ENCODE measurements at places on chromosomes 2 and 18. TPM values are rescaled to one million over a fixed set of nuclear protein-coding genes. Genes with fewer than 3 reads are reported as not detected.

Gene ALKAL2
- total RNA-seq, result 5.7 TPM

- no peak for DNase-seq
These were observed 694 bp downstream of the THSD7B start for GRCh38 chr2:136766073-136766404.

GRCh38 chr2:66523990-66524389 is 89.1 kb downstream of the MEIS1 start:
- DNase-seq, result no peak

Gene RGPD3
- 0.42 TPM for total RNA-seq

- DNase-seq, result no peak
These were observed 22.1 kb downstream of the IL1F10 start for GRCh38 chr2:113089916-113090315.

- no peak for DNase-seq
These were observed 52.6 kb downstream of the TWIST2 start for GRCh38 chr2:238900511-238900910.

DNA sequence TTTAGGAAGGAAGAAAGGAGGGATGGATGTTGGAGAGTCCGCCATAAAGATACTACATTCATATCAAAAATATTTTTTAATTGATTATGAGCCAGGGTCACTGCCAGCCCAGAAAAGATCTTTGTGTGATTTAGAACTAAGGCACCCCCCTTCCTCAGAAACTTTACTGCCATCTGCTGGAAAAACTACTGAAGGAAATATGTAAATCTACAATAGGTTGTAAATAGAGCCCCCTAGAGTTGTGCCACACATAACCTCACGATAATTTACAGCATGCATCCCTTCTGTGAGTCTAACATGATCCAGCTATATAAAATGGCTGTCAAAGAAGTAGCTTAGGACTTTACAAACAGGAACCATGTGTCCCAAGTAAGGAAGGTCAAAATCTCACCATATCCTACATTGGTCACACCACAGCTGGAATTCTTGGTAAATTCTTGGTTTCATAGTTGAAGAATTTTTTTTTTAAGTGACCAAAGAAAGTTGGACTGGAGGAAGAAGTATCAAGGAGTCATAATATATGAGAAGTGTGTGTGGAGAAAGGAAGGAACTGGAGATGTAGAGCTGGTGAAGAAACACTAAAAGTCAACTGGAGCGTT is 152.5 kb downstream of the CYP26B1 start:
- no peak for DNase-seq

- no peak for DNase-seq
These were observed 77.8 kb upstream of the ARHGAP15 start for GRCh38 chr2:143051465-143051864.

Gene CD226
- total RNA-seq, result 1.4 TPM

DNA sequence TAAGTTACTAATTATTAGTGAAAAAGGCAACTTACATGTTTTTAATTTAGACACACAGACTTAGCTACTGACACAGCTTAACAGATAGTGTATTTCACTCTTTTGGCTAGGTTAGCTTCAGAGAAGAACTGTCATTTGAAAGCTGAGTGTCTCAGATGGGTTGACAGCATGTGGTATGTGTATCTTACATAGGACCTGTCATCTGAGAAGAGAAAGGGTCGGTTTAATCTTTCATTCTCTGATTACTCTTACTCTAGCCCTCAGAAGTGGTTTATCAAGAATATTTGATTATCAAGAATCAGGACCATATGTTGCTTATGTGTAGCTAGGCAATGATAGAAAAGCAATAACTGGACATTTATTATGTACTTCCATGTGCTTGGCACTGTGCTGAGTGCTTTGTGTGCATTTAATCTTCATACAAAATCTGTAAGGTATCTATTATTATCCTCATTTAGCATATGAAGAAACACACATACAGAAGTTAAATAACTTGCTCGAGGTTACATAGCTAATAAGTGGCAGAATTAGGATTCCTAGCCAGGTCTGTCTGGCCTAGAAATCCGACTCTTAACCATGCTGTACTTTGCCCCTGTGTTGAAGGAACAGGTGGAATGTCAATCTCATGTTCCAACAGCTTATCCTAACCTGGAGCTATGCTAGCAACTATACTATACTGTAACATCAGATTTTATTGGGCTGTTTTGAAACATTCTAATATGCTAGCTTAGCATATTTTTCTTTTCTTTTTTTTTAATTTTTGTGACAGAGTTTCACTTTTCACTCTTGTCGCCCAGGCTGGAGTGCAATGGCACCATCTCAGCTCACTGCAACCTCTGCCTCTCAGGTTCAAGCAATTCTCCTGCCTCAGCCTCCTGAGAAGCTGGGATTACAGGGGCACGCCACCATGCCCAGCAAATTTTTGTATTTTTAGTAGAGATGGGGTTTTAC is 28.4 kb downstream of the CFLAR start:
- no peak for DNase-seq

DNA sequence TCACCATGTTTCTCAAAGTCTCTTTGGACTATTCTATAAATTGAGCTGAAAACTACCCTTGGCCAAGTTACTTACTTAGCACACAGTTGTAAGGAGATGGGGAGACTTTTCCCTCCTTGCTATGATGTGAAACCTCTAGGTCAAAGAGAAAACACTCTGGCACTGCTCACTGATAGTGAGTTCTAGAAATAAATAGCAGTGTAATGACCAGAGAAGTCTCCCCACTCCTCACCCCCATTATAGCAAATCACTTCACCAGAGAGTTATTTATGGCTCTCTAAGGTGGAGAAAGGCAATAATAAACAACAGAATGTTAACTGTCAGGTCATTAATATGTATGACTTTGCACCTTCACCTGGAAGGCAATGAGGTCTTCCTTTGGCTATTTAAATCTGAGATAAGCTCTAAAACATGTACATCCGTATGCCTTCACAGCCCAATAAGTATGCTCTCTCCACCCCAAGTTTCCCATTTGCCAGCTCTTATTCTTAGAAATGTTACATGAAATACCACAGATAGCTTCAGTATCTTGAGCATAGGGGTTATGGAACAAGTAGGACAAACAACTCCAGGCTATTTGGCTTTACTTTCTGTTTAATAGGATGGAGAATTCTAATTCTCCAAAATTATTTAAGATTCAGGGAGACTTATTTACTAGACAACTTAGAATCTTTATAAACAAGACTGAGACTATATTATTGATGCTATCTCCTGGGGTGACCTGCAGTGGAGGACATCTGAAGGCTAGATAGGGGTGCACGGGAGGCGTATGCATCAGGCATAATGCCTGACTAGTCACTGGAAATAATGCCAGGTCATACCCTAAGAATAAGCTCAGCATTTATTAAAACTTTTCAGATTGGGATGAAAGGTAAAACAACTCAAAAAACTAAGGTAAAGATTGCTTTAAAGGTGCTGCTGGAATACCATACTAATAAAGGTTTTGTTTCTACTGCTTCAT is 65.3 kb upstream of the DTNB start:
- DNase-seq, result no peak

- DNase-seq, result no peak
These were observed 79.0 kb upstream of the SCG2 start for GRCh38 chr2:223681125-223681524.

GRCh38 chr2:204205538-204205937 is 269.0 kb downstream of the ICOS start:
- DNase-seq, result no peak

GRCh38 chr2:172726172-172726735 is 9.4 kb upstream of the RAPGEF4 start:
- no peak for DNase-seq

- no peak for DNase-seq
These were observed 13.4 kb upstream of the CELF4 start for GRCh38 chr18:37578886-37579513.

Gene HTR2B
- total RNA-seq, result 2.2 TPM

Gene CHRNG
- not detected for total RNA-seq

DNA sequence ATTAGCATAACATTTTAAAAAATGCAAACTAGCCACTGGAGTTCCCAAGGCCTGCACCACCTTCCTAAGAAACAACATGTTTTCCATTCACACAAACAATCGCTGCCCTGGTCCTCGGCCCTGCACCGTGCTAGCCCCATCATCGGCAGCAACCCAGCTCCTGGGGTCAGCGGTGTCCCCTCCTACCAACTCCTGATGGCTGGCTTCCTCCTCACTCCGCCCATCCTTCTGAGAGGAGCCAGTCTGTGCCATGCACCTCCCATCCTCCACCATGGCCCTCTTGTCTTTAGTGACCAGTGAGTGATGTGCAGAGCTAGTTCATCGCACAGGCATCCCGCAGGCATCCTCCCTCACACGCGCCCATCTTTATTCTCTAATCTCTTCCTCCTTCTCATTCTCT is 81.9 kb downstream of the LONRF2 start:
- no peak for DNase-seq

DNA sequence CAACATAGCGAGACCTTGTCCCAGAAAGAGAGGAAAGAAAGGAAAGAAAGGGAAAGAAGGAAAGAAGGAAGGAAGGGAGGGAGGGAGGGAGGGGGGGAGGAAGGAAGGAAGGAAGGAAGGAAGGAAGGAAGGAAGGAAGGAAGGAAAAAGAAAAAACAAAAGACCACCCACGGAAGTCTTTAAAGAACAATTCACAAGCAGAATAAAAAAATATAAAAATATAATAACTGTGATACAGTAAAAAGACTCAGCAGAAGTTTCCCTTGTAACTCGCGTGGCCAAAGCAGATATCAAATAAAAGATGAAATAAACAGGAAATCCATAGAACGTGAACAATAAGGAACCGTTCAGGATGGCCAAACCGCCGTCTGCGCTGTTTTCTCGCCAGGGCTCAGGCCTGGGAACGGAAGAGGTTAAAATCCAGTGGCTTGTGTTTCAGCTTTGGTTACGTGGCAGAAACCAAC is 1.2 kb upstream of the SLC1A4 start:
- DNase-seq, result no peak

DNA sequence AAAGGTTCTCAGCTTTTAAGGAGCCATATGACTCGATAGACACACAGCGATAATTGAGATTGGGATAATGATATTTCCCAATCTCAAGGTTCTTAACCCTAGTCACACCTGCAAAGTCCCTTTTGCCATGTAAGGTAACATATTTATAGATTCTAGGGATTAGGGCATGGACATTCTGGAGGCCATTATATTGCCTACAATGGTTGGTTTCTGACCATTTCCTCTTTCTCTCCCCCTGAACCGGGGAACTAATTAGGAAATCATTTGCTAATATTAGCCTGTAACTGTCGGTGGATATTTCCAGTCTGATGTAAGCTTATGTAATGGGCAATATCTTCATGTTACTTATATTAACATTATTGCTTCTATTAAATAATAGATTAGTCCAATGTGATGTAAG is 40.8 kb upstream of the ARHGAP15 start:
- DNase-seq, result no peak

DNA sequence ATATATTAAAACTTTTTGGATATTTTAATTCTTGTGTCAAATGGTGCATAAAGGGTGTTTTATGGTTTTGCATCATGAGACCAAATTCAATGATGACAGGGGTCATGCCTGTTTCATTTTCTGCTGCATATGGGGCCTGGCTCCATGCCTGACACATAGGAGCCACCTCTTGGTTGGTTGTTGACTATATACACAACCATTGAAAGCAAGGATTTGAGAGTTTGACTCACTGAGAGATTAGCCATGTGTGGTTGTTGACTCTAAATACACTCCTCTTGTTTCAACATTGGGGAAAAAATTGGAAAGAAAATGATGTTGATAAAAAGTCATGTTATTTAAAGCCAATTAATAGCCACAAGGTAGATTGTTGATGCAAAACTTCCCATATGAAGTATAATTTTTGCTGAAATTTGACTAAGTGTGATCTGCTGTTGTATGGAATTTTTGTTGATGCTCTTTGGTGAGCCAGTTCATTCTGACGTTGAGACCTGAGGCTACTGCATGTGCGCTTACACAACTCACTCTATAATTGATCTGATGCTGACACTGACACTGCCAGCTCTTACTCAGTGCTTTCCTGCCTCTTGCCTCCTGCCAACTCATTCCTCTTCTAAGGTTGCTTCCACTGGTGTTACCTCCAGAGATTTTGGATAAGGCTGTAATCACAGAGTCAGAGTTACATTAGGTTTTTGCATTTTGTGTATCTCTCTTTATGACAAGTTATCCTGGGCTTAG is 446.2 kb upstream of the SLC14A2 start:
- no peak for DNase-seq

DNA sequence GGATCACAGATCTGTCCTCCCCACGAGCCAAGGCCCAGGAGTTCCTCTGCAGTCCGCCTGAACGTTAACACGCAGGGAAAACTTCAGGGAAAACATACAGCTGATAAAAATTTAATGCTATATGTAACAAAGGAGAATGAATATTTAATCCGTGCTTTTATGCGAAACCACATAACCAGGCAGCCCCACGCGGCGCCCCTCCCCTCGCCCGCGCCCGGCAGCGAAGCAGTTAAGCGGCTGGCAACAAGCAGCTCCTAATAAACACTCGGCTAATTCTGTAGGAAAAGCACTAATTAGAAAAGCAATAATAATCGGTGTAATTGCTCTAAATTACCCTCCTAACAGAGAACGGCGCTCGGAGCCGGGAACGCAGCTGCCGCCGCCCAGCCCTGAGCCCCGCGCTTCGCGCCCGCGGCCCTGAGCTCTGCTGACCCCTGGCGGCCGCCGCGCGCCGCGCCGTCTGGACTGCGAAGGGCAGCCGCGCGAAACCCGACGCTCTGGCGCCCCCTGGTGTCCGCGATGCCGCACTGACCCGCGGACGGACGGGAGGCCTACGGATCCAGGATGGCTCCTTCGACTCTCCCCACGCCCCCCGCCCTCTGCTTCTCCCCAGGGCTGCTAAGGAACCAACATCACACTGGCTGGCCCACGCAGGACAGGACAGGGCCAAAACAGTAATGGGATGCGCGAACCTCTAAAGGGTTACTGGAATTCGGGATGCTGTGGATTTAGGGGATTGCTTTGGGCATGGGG is 181.4 kb downstream of the SMAD2 start:
- peak; percentile 94 for DNase-seq

Gene SERPINE2
- 56.4 TPM for total RNA-seq

Gene FHL2
- 36.3 TPM for total RNA-seq

DNA sequence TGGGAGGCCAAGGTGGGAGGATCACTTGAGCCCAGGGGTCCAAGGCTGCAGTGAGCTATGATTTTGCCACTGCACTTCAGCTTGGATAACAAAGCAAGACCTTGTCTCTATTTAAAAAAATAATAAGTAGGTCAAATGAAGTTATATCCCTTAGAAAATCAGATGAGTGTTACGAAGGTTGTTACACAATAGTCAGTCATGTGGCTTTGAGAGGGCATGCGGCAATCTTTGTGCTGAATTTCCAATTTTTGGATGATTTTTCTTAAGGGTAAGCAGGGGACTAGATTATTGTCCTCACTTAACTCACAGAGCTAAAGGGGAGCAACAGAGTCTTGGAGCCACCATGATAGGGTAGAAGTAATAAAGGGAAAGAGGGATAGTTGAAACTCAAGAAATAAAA is 71.8 kb downstream of the B3GNT2 start:
- no peak for DNase-seq

Gene VWC2L
- not detected for total RNA-seq

DNA sequence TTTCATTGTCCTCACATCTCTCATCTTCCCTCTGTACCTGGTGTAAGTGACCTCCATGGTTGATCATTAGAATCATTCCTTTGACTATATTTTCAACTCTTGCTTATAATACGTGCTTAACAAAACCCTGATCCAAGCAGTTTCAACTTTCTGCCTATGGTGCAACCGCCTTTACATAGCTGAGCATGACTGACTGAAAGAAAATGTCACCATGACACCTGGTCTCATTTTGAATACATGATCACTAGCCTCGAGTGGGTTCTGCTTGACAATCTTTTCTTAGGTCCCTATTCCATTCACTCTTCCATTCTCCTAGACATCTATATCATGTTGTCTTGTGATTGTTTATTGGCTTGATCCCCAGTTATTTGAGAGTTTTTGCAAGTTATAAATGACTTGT is 78.9 kb upstream of the STAM2 start:
- no peak for DNase-seq

GRCh38 chr2:180240774-180241173 is 233.7 kb upstream of the CWC22 start:
- DNase-seq, result no peak
